ENCODE measurements at places on chromosomes 1 and 21.

DNA sequence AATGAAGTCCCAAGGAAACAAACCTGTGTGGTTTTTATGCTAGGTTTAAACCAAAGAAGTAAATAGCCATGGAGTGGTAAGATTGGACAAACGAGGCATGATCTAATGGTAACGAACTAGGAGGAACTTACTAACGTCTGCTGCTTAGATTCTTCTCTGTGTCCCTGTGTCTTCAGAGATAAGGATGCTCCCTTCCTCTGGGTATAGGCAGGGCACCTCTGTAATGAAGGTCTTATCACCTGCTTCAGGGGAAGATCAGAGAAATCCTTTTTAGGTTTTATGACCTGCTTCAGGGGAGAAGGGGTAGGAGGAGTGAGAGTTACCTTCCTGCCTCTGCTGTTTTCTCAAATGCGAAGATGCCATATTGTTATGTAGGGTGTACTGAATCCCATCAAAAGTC is 214.9 kb upstream of the L1TD1 start:
- H3K36me3 ChIP-seq = no peaks in the 10 kb centered on the region
- H3K4me1 ChIP-seq = peaks cover 6% of the 10 kb centered on the region

- H3K27me3 ChIP-seq = no peaks in the 10 kb centered on the region
- peaks cover 4% of the 10 kb centered on the region for H3K36me3 ChIP-seq
- no peak for DNase-seq
- peaks cover 16% of the 10 kb centered on the region for H3K4me1 ChIP-seq
These were observed 73.4 kb downstream of the UCK2 start for GRCh38 chr1:165900576-165901380.

GRCh38 chr1:101178688-101179491 is 57.9 kb upstream of the S1PR1 start:
- H3K36me3 ChIP-seq = peaks cover 15% of the 10 kb centered on the region
- DNase-seq = peak; percentile 64
- peak overlapping the region; percentile 73 for H3K4me3 ChIP-seq
- H3K27me3 ChIP-seq = no peaks in the 10 kb centered on the region
- H3K4me1 ChIP-seq = peaks cover 61% of the 10 kb centered on the region

DNA sequence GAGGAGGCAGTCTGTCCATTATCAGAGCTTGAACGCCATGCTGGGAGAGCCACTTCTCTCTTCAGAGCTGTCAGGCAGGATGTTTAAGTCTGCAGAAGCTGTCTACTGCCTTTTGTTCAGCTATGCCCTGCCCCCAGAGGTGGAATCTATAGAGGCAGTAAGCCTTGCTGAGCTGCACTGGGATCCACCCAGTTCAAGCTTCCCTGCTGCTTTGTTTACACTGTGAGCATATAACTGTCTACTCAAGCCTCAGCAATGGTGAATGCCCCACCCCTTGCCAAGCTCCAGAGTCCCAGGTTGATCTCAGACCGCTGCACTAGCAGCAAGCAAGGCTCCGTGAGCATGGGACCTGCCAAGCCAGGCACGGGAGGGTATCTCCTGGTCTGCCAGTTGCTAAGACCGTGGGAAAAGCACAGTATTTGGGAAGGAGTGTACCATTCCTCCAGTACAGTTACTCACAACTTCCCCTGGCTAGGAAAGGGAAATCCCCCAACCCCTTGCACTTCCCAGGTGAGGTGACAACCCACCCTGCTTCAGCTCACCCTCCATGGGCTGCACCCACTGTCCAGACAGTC is 32.5 kb downstream of the RGS13 start:
- no peak overlapping the region for H3K27ac ChIP-seq
- H3K4me3 ChIP-seq = no peak overlapping the region
- peaks cover 1% of the 10 kb centered on the region for H3K36me3 ChIP-seq
- no peaks in the 10 kb centered on the region for H3K4me1 ChIP-seq
- DNase-seq = no peak
- H3K27me3 ChIP-seq = peaks cover 5% of the 10 kb centered on the region

DNA sequence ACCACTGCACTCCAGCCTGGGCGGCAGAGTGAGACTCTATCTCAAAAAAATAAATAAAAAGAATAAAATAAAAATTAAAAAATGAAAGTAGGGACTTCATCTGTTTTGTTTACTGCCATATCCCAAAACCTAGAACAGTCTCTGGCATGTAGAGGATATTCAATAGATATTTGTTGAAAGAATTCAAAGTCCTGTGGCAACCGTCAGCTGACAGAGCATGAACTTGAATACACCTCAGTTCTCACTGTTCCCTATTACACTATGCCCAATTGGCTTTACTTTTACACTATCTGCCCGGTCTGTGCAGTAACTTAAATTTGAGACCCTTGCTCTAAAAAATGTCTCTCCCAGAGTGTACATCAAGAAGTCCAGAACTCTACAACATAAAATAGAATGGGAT is 46.2 kb downstream of the PRDX6 start:
- no peak for DNase-seq
- H3K27ac ChIP-seq = no peak overlapping the region
- no peaks in the 10 kb centered on the region for H3K27me3 ChIP-seq
- no peak overlapping the region for H3K4me3 ChIP-seq
- H3K36me3 ChIP-seq = peaks cover 2% of the 10 kb centered on the region
- H3K4me1 ChIP-seq = peaks cover 4% of the 10 kb centered on the region

Measured in activated CD8-positive, alpha-beta memory T cell treated with anti-CD3 and anti-CD28 coated beads, Interleukin-2, amount 10 ng/mL, durations not matched to agents 7 days and 5 days (primary cell).